T-helper 1 cell (primary cell): ENCODE measurements at places on chromosomes 12 and 14.

GRCh38 chr12:8504351-8504750, 9.0 kb upstream of the CLEC4D start:
- DNase-seq = no peak

GRCh38 chr14:85948153-85948552, 418.2 kb downstream of the FLRT2 start:
- no peak for DNase-seq

DNA sequence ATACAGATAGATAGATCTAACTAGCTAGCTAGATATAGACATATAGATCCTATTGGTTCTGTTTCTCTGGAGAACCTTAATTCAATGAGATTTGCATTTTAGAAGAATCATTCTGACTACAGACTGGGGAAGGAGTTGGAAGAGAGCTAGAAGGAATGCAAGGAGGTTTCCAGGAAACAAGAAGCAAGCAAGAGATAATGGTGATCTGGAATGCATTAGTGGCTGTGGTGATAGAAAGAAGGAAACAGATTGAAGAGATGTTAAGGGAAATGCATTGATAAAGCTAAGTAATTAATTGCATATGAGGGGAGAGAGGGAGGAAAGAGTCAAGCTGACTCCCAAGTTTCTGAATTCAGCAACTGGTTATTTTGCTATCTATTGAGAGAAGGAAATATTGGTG, 42.7 kb downstream of the DBX2 start:
- no peak for DNase-seq

- DNase-seq = no peak
Observed at GRCh38 chr14:22088614-22089342, 415.2 kb upstream of the OR4E1 start.

DNA sequence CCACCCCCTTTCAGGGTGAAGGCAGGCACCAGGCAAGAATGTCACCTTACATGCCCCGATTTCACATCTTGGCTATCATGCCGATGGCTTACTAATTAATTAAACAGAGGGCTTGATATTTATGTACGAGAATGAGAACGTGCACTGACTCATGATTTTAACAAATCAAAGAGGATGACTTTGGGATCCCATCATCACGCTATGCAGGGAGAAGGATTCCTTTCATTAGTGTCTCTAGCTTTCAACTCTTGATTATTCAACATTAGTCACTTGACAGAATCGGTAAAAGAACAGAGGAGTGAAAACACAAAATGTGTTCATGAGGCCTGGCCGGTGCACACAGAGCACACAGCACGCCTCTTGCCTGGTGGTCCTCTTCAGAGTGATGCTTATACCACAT, 80.6 kb downstream of the PRKAB1 start:
- no peak for DNase-seq

- DNase-seq = no peak
Observed at GRCh38 chr12:110585231-110585799, 2.2 kb upstream of the PPTC7 start.

- DNase-seq = no peak
Observed at GRCh38 chr12:52631264-52631663, 12.9 kb upstream of the KRT73 start.

- no peak for DNase-seq
Observed at GRCh38 chr12:70994217-70994788, 73.8 kb upstream of the PTPRR start.

DNA sequence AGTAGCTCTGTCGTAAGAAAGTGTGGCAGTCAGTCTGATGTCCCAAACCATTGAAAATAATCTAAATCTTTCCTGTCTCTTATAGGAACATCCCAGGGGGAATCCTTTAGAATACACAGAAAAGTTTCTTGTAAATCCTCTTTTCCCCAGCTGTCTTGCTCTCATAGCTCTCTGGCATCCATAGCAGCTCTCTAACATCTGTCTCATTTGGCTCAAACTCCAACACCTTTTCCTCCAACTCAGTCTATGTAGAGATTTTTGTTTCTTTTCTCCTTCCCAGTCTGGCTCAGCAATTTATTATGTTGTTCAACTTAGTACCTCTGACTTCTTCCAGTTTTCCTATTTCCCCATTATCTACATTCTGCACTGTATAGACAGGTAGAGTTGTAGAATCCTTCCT, 84.4 kb upstream of the NEDD1 start:
- no peak for DNase-seq

GRCh38 chr14:27015065-27015464, 417.2 kb upstream of the NOVA1 start:
- no peak for DNase-seq
